ENCODE measurements at places on chromosomes 5 and 9. TPM values are rescaled to one million over a fixed set of nuclear protein-coding genes. Genes with fewer than 3 reads are reported as not detected.

Gene LCN9
- total RNA-seq: 2.0 TPM

- H3K36me3 ChIP-seq: no peaks in the 10 kb centered on the region
- no peak for DNase-seq
- H3K4me1 ChIP-seq: peaks cover 29% of the 10 kb centered on the region
Observed at GRCh38 chr5:94707359-94707758, 88.9 kb downstream of the SLF1 start.

DNA sequence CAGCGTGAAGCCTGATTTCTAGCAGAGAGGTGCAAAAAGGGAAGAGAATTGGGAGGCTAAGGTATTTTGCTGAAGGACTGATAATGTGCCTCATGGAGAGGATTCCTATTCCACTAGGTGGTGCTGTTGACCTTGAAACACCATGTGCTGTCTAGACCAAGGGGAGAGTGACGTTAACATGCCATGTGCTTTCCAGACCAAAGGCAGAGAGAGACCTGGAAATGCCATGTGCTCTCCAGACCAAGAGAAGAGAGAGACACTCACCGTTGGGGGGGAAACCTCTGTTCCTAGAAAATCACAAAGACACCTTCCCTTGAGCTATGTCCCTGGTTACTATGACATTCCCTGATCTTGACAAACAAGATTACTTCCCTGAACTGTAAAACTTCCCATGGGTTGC is 286.0 kb upstream of the TUSC1 start:
- H3K27me3 ChIP-seq: no peaks in the 10 kb centered on the region
- no peaks in the 10 kb centered on the region for H3K36me3 ChIP-seq
- H3K4me3 ChIP-seq: no peak overlapping the region
- DNase-seq: no peak

DNA sequence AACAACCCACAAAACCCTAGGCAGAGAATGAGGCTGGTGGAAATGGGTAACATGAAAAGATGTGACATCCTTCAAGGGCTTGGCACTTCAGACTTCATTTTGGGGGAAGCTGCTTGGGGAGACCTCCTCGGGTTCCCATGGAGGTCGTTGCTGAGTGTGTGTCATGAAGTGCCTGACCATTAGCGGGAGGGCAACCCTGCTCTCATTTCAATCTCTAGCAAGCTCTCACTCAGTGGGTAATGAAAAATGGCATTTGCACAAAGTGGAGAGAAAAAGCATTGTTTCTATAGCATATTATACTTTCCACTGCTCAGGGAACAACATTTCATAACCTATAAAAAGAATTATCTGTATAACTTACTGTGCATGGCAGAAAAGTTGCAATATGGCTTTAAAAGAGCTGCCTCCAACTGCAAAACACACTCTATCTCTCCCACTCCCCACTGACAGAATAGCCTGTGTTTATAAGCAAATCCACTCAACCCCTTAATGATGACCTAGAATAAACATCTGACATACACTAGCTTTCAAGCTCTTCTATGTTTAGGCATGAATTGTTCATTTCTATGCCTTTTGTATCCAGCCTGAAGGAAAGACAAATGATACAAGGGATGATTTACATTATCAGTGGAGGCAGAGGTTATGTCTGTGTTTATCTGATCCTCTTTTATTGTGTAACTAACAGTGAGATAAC is 357.2 kb downstream of the ZSWIM6 start:
- no peak overlapping the region for H3K4me3 ChIP-seq
- H3K27me3 ChIP-seq: peaks cover 6% of the 10 kb centered on the region
- peaks cover 26% of the 10 kb centered on the region for H3K4me1 ChIP-seq
- no peak for DNase-seq
- H3K36me3 ChIP-seq: peaks cover 2% of the 10 kb centered on the region

Gene C5orf58
- not detected for total RNA-seq

- H3K36me3 ChIP-seq: no peaks in the 10 kb centered on the region
- H3K27me3 ChIP-seq: peaks cover 6% of the 10 kb centered on the region
- DNase-seq: no peak
- H3K4me3 ChIP-seq: no peak overlapping the region
Observed at GRCh38 chr5:39202597-39203274, 16.6 kb downstream of the FYB1 start.

Gene NR6A1
- 0.39 TPM for total RNA-seq

Gene PCDHGA12
- 0.75 TPM for total RNA-seq

DNA sequence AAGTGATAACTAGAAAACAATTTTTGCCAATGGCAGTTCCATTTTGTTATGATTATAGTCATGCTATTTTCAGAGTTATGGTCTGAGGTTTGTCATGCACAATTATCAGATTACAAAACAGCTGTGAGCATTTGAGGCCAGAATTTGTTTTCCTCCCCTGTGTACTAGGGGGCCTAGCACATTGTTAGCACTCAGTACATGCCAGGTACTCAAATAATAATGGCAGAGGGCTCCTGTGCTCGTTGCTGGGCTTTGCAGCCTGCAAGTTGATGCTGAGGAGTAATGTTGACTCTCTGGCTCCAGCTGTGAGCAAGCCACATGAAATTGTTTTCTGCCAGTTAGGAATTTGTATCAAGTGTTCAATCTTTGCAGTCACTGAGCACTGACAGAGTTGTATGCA is 6.9 kb downstream of the DNAI1 start:
- H3K4me3 ChIP-seq: no peak overlapping the region
- no peak for DNase-seq
- H3K36me3 ChIP-seq: no peaks in the 10 kb centered on the region
- H3K27me3 ChIP-seq: peaks cover 19% of the 10 kb centered on the region

Gene WDR38
- not detected for total RNA-seq

Gene PCDHGA8
- 0.51 TPM for total RNA-seq

DNA sequence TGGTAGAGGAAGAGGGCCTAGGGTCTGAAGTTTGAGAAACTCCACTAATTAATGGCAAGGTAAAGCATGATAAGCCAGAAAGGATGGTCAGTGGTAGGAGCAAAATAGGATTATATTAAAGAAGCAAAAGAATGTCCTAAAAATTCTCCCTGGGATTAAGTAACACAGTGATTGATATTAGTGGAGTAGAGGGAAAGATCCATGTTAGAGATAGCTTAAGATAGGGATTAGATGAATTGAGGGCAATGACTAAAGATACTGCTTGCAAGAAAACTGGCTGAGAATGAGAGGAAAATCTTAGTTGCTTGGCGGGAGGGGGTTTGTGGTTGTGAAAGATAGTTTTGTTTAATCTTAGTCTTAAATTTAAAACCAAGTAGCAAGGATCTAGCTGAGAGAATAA is 255.6 kb downstream of the EPB41L4A start:
- DNase-seq: no peak
- no peaks in the 10 kb centered on the region for H3K27me3 ChIP-seq
- H3K36me3 ChIP-seq: peaks cover 14% of the 10 kb centered on the region
- H3K27ac ChIP-seq: no peak overlapping the region
- peaks cover 30% of the 10 kb centered on the region for H3K4me1 ChIP-seq

- H3K4me1 ChIP-seq: peaks cover 66% of the 10 kb centered on the region
- peak within 1 kb of the TSS; percentile 81 for H3K27ac ChIP-seq
Observed at GRCh38 chr5:35856765-35857351, at the start of gene IL7R. TSS of gene IL7R (plus strand) at chr5:35856891. CDS start at chr5:35856978, 87 bp downstream.
